Ascending aorta (tissue), 2 donors: ENCODE measurements at places on chromosomes 11 and 22.
A peak's percentile ranks its signal among the peaks of the same experiment; 100 is the strongest.

- no peak for DNase-seq
- peaks cover under 1% of the 10 kb centered on the region for H3K36me3 ChIP-seq
- no peaks in the 10 kb centered on the region for H3K27me3 ChIP-seq
- H3K4me3 ChIP-seq: no peak overlapping the region
- H3K27ac ChIP-seq: no peak overlapping the region
- H3K4me1 ChIP-seq: no peaks in the 10 kb centered on the region
Observed at GRCh38 chr11:77630157-77630710, 7.4 kb downstream of the CLNS1A start.

DNA sequence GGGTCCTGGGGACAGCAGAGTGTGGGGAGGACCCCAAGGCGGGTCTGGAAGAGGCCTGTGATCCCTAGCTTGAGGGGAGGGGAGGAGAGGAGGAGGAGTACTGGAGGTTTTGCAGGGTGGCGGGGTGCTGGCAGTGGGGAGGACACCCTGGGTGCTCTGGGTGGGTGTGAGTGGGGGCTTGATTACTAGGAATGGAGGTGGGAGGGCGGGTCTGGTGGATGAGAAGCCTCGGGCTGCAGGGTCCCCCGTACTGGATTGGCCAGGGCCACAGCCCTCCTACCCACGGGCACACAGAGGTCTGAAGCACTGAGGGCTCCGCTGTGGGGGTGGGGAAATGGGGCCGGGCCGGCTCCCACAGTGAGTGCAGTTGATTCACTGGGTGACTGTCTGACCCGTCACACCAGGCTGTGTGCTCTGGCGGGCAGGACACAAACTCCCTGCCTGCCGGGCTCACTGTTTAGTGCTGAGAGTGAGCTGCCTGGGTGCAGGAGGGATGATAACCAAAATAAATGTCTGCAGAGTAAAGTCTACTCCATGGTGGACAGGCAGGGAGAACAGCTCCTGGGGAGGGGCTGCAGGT lies 114.2 kb downstream of the CACNA1I start:
- H3K4me3 ChIP-seq: no peak overlapping the region
- no peak overlapping the region for H3K27ac ChIP-seq
- no peaks in the 10 kb centered on the region for H3K27me3 ChIP-seq
- DNase-seq: no peak

- peak; percentile 82 for DNase-seq
- peak within 1 kb of the TSS; percentile 84 for H3K4me3 ChIP-seq
- H3K36me3 ChIP-seq: peaks cover 1% of the 10 kb centered on the region
- no peaks in the 10 kb centered on the region for H3K27me3 ChIP-seq
- H3K4me1 ChIP-seq: peaks cover 37% of the 10 kb centered on the region
- H3K27ac ChIP-seq: peak within 1 kb of the TSS; percentile 95
Observed at GRCh38 chr11:69013009-69013951, at the start of gene MRGPRF. Gene MRGPRF, minus strand, starts transcription at chr11:69013246. Its CDS starts 3,345 bp downstream, at chr11:69009901.

GRCh38 chr11:47846998-47847397 lies 1.2 kb downstream of the NUP160 start:
- no peak for DNase-seq
- H3K27ac ChIP-seq: no peak overlapping the region
- no peaks in the 10 kb centered on the region for H3K27me3 ChIP-seq

GRCh38 chr11:93497596-93497995 lies 45.6 kb downstream of the SMCO4 start:
- no peaks in the 10 kb centered on the region for H3K36me3 ChIP-seq
- DNase-seq: no peak
- H3K27me3 ChIP-seq: no peaks in the 10 kb centered on the region
- no peak overlapping the region for H3K4me3 ChIP-seq
- H3K27ac ChIP-seq: no peak overlapping the region

DNA sequence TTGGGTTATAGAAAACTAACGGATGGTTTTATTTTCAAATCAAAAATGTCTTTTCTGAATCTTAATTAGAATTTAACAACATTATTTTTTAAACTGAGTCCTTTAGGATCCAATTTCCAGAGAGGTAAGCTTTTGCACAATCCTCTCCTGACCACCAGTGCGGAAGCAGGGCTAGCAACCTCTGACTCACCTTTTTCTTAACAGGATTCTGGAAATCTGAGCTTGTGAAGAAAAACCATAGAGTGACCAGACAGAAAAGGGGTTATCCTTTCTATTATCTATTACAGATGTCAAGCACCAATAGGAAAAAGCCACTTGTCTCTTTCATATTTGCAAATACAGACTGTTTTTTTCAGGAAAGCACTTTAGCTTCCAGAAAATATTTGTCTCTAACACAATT lies 25.3 kb downstream of the ALG9 start:
- no peak for DNase-seq
- H3K27me3 ChIP-seq: no peaks in the 10 kb centered on the region
- H3K4me1 ChIP-seq: peaks cover 2% of the 10 kb centered on the region
- no peak overlapping the region for H3K27ac ChIP-seq
- H3K36me3 ChIP-seq: peaks cover 38% of the 10 kb centered on the region
- H3K4me3 ChIP-seq: no peak overlapping the region
